ENCODE measurements at places on chromosomes 7 and 10.

GRCh38 chr7:95059842-95060313 is 152.5 kb downstream of the PPP1R9A start:
- no peak for DNase-seq

DNA sequence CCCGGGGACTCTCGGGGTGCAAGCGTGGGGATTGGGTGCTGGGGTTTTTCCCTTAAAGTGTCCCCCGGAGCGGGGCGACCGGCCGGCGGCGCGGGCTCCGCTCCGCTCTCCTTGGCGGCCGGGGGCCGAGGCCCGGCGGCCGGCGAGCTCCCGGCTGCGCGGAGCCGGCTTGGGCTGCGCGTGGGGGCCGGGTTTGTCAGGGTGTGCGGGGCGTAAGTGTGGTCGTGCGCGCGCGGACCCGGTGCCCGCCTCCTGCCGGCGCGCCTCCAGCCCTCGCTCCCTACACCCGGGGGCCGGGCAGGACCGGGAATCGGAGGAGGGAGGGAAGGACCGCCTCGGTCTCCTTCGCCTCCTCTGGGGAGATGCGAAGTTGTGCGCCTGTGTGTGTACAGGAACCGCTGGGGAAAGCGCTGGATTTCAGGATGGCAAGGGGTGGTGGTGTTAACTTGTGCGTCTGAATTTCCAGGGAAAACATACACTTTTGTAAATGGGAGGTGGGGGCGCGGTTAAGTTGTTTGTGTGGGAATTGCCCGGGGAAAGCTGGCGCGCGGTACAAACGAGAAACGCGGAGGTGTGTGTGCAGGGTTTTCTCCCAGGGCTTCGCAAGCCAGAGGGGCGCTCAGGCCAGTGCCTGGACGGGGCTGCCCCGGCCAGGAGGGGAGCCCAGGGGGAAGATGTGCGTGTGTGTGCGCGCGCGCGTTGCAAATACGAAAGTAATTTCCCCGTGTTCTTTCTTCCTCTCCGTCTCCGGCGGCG is 737 bp downstream of the ZMIZ1 start:
- no peak for DNase-seq

DNA sequence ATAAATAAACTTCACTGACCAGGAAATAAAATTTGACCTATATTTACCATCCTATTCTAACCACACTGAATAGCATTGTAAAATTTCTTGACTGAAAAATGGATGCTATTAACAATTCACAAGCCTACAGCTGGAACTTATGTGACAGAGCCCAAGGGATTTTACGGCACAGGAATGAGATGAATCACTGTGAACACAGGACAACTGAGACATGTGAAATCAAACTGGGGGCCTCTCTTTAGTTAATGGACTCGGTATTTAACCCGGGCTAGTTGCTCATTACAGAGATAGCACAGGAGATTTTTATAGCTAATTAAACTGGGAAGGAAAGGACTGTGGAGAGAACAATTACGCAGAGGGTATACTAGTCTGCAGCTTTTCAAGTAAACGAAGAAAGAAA is 100.6 kb downstream of the MICU1 start:
- DNase-seq, result no peak

DNA sequence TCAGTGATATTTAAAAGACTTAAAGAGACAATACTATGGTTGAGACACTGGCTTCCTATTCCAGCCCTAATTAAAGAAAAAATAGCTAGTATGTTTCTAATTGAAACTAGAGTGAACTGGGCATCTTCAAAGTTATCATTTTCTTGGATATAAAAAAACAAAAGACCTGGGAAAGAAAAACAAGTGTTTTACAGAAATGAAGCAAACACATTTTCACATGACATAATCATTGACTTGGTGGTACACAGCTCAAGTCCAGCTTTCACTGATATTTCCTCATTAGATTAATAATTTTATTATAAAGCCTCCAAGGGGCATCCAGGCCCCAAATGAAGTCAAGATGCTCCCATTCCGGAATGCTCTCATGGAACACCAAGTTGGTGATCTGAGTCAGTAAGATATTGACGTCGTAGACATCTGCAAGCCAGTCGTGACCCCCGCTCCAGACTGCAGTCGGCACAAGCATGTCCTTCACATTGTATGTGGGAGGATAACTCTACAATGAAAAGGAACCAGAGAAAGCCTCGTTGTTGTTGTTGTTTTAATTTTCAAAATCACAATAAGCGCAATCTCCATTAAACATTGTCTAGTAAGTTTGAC is 7.5 kb upstream of the CH25H start:
- no peak for DNase-seq

- DNase-seq, result peak; percentile 97
Measured at GRCh38 chr10:17228091-17229015, at the start of gene VIM. TSS of gene VIM (plus strand) at chr10:17228241. CDS start at chr10:17229423, 1,182 bp downstream.

DNA sequence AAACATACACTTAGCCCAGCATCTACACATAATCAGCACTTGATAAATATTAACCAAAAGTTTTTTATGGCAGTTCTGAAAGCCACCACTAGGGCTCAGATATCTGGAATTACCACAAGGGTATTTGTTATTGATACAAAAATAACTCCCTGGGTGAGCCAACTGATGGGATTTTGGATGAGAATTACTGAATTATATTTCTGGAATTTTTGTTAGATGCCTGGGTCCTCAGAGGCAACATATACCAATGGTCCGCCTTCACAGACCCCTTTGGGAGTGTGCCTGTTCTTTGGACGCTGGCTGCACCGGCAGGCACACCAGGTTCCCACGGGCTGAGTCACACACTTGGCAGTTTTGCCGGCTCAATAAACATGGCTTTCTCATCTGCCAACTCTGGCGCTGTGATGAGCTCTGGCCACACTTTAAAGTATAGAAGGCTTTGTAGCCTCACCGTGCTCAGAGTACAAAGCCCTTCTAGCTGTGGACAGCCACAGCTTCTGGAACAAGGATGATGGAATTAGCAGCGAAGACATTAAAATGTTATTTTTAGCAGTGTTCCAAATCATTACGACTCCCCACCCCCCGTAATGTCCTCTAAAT is 24.5 kb upstream of the EEPD1 start:
- no peak for DNase-seq

GRCh38 chr7:41241641-41242040 is 461.2 kb downstream of the INHBA start:
- DNase-seq, result no peak

DNA sequence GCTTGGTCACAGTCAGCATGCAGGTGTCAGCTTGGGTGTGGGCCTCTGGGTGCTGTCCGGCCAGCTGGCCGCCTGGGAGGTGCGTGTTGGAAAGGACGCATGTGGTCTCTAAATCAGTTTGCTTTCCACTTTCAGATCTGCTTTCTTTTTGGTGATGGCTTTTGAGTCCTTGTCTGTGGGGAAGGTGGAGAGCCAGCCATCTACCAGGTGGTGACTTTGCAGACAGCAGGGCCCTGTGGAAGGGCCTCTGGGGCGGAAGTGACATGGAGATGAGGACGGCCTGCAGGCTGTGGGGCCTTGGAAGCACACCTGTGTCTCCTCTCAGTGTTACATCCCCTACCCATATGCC is 59.4 kb downstream of the WDR37 start:
- DNase-seq, result no peak

DNA sequence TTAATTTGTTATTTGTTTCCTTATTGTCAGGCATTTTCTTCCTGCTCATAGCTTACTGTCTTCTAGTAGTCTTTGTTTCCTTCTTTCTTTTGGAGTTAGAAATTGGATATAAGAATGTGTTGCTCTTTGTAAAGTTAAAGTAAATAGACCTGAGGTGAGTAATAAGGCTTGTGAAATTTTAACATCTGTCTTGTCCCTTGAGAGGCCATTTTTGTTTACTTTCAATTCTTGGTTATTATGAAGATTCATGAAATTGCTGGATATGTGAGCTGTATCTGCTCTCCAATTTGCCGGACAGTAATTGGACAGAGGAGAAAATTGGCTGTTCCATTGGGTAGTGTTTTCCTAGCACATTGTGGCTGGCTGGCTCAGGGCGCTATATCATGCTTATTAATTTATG is 260.7 kb downstream of the EXOC4 start:
- no peak for DNase-seq

DNA sequence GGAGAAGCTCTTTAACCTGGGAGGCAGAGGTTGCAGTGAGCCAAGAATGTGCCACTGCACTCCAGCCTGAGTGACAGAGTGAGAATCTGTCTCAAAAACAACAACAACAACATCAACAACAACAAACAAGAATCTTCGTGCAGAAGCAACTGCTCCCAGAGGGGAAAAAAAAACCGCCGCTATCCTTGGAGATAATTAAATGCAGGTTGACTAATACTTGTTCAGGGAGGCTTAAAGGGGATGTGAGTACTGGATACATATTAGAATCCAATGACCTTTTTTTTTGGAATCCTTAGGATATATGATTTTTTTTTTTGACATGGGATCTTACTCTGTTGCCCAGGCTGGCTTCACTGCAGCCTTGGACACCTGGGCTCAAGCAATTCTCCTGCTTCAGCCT is 89.6 kb upstream of the FAM171A1 start:
- DNase-seq, result no peak

GRCh38 chr10:104028823-104029520 is 56.7 kb downstream of the COL17A1 start:
- DNase-seq, result no peak

Data from mesenteric fat pad (tissue), 1 donor.